ENCODE measurements at places on chromosomes 7 and 10.

GRCh38 chr7:83517035-83517700, 131.8 kb downstream of the SEMA3E start:
- DNase-seq = no peak

DNA sequence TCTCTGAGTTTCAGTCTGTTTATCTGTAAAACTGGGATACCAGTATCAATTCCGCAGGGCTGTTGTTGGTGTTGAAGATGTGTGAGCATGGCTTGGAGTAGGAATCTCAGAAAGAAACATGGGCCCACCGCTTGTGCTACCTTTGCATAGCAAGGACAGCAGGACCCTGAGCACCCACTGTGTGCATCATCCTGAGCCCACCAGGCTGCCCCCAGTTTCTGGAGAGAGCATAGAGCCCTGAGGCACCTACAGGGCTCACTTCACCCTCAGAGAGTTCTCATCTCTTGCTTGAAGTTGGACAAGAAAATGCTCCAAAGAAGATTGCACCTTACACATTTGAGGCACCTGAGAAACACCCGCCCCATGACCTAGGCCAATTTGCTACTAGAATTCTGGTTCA, 12.9 kb downstream of the PRLHR start:
- DNase-seq = no peak

GRCh38 chr7:81297317-81297716, 378.5 kb upstream of the SEMA3C start:
- no peak for DNase-seq

- no peak for DNase-seq
Measured at GRCh38 chr7:111911166-111911961, 294.8 kb downstream of the DOCK4 start.

- no peak for DNase-seq
Measured at GRCh38 chr10:103558911-103559310, 65.4 kb downstream of the NEURL1 start.

DNA sequence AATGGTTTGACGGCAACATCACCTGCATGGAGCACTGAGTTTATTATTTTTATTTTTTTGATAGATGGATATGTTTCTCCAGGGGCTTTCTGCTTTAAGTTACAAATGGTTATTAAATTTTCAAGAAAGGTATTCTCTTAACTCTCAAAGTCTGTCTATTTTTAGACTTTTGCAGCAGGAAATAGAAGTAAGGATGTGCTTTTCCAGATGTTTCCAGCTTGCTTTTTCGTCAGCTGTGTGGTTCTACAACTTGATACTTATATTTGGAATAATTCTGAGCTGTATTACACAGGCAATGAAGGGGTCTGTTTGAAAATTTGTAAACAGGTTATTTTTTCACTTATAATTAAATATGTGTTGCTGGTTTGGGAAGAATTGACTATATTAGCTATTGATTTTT, 69.0 kb downstream of the CACNB2 start:
- DNase-seq = no peak

GRCh38 chr10:99630433-99630832, 10.2 kb upstream of the SLC25A28 start:
- DNase-seq = peak; percentile 21

DNA sequence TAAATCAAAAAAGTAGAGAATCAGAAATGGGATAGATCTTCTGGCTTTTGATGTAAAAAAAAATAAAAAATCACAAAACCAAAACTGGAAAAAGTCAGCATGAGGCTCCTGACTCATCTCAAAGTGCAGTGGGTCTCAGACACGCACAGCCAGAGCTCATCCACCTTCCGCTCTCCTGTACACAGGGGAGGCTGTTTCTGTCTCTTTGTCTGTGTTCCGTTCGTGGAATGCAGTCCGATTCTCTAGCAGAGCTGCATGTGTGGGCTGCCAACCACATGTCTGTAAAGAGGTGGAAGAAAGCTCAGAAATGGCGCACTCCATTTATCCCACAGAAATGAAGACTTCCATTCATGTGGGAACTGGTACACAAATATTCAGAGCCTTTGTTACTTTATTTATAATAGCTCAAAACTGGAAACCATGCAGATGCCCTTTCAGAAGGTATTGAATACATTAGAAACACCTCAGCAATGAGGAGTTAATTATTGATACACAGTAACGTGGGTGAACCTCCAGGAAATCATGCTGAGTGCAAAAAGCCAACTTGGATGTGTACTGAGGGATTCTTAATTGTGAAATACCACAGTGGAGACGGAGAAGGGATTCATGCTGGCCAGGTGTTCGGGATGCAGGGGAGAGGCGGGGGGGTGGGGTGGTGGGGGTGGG, 123.3 kb downstream of the TRRAP start:
- no peak for DNase-seq

- no peak for DNase-seq
Measured at GRCh38 chr7:37282093-37282444, 166.6 kb downstream of the ELMO1 start.

- no peak for DNase-seq
Measured at GRCh38 chr7:86668315-86668714, 24.6 kb downstream of the GRM3 start.

DNA sequence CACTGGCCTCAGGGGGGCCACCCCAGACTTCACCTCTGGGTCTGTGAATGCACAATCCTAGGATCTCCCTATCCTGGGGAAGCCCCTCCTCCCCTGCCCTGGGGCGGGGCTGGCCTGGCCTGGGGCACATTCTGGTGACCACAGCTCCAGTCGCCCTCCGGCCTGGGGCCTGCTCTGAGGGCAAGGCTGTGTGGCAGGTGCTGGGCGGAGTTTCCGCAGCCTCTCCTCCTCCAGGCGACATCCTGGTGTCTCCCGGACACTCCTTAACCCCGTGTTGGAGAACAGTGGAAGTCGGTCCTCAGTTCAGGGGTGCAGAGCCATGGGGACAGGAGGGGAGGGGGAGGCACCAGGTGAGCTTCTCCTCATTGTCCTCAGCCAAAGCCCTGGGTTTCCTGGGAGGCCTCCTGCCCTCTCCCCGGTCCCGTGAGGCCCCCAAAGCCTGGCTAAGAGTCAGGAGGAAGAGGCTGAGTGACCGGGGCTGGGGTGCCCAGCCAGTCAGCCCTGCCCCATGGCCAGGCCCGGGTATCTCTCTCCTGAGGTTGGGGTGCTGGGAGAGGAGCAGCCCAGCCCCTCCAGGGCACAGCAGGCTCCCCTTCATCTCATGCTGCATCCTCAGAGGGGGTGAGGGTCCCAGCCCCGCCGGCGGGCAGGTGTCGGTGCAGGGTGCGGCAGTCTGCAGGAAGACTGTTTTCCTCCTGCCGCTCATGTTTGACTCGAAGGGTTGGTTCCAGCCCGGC, 22.6 kb downstream of the UNCX start:
- no peak for DNase-seq

DNA sequence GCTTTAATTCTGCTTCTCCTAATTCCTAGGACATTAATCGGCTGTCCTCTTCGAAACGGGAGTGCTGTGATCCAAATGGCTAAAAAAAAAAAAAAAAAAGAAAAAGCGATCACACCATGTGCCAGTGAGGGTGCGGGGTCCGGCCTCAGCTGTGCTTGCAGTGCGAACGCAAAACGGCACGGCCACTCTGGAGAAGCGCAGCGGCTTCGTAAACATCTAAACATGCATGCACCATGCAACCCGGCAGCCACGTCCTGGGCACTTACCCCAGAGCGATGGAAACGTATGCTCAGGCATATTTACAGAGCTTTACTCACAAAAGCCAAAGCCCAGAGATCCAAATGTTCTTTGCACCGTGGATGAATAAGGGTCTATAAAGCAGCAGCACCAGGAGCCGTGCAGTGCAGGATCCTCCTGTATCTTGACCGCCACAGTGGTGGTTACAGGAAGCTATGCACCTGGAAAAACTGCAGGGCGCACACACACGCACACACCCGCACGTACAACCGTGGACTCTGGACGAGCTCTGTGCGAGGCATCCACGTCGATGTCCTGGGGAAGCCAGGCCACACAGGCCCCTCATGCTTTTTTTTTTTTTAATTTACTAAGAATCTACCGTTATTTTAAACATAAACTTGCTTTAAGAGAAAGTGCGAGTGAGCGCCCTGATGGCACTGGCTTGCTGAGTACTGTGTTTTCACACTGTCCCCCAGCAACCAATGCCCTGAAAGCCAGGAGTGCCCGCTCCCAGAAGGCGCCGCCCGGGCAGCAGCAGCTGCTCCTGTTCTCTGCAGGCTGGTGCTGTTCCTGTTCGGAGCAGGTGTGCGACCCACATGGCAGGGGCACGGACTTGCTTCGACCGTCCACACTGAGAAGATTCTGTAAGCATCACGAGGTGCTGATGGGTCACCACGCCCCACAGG, 25.0 kb downstream of the GPER1 start:
- DNase-seq = no peak

GRCh38 chr7:25398418-25398817, 170.1 kb upstream of the NPVF start:
- DNase-seq = no peak

DNA sequence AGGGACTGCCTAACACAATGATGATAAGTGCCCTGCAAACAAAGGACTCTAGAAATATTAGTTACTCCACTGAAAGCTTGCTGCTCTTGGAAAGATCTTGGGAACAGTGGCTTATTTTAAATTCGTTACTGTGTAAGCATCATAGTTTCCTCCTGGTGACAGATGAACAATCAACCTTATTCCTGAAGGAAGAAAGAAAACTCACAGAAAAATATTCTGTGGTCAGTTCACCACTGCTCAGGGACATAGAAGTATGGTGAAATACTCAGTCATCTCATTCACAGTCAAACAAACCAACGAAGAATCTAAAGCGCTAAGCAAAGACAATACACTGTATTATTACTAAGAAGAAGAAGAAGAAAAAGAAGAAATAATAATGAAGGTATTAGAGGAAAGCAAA, 27.8 kb downstream of the MKX start:
- no peak for DNase-seq

- DNase-seq = no peak
Measured at GRCh38 chr7:107501593-107501992, 31.7 kb downstream of the GPR22 start.

- no peak for DNase-seq
Measured at GRCh38 chr7:1812509-1813393, 142.7 kb downstream of the ELFN1 start.

DNA sequence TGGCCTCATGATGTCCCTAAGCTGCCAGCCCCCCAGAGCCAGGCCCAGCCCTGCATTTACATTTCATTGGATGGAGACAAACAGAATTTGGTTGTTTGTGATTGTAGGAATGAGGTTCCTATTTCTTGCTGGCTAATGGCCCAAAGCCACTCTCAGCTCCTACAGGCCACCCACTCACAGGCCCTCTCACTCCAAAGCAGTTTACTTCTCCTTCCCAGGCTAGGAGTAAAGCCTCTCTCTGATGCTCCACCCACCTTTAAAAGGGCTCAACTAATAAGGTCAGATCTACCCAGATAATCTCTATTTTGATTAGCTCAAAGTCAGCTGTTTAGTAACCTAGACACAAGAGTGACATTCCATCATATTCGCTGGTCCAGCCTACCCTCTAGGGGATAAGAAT, 11.2 kb upstream of the CUZD1 start:
- DNase-seq = no peak

DNA sequence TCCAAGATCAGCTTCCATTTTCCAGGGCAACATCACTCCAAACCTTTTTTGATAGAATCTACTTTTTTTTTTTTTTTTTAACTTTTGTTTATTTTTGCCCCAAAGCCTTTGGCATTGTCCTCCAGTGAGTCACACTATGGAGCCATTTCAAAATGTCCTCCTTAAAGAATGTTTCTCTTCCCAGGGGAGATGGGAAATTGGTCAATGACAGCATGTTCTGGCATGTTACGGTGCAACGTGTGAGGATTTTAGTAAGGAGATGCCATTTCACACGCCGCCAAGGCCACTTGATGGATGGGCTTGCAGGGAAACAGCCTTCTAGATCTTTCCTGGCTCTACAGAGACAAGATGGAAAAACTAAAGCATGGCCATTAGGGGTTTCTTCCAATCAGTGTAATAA, 30.7 kb upstream of the TRIL start:
- no peak for DNase-seq

DNA sequence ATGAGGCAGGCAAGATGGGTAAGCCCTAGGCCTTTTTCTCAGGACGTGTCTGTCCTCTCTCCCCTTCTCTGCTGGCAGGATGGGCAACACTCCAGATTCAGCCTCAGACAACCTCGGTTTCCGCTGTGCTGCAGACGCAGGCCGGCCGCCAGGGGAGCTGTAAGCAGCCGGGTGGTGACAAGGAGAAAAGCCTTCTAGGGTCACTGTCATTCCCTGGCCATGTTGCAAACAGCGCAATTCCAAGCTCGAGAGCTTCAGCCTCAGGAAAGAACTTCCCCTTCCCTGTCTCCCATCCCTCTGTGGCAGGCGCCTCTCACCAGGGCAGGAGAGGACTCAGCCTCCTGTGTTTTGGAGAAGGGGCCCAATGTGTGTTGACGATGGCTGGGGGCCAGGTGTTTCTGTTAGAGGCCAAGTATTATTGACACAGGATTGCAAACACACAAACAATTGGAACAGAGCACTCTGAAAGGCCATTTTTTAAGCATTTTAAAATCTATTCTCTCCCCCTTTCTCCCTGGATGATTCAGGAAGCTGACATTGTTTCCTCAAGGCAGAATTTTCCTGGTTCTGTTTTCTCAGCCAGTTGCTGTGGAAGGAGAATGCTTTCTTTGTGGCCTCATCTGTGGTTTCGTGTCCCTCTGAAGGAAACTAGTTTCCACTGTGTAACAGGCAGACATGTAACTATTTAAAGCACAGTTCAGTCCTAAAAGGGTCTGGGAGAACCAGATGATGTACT, 13.1 kb downstream of the PHKG1 start:
- no peak for DNase-seq

DNA sequence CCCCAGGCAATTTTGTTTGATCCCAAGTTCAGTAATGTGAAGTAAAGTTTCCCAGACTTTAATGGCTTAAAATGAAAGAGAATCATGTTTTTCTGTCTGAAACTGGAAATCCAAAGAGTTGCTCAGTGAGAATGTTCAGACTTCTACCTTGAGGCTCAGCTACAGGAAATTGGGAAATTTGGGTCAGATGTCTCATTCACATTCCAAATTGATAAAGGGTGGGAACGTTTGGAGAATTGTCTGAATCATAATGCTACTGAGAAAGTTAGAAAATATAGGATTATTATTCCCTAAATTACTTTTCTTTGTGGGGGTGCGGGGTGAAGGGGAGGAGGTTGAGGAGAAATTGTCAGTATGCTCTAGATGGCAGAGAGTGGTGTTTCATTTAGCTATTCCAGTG, 773.9 kb downstream of the LRMDA start:
- DNase-seq = no peak

GRCh38 chr7:112630565-112630964, 149.8 kb downstream of the LSMEM1 start:
- DNase-seq = no peak
